ENCODE measurements at places on chromosomes 1 and 21. TPM values are rescaled to one million over a fixed set of nuclear protein-coding genes. Genes with fewer than 3 reads are reported as not detected.

RUNX3 gene
- 4.6 TPM for total RNA-seq

CLCNKA gene
- total RNA-seq = not detected

PERM1 gene
- total RNA-seq = not detected

ATP13A2 gene
- total RNA-seq = 98.5 TPM

LGR6 gene
- total RNA-seq = 0.14 TPM

VSIG8 gene
- 0.05 TPM for total RNA-seq

CYP4A11 gene
- not detected for total RNA-seq

BRINP3 gene
- total RNA-seq = not detected

OR14A16 gene
- not detected for total RNA-seq

CD52 gene
- not detected for total RNA-seq

RIMKLA gene
- not detected for total RNA-seq

DSCAM gene
- 0.14 TPM for total RNA-seq

IL24 gene
- total RNA-seq = 0.35 TPM

NTMT2 gene
- not detected for total RNA-seq

VHLL gene
- total RNA-seq = not detected

FGR gene
- total RNA-seq = not detected

PAQR7 gene
- 37.0 TPM for total RNA-seq

CD84 gene
- total RNA-seq = not detected

ANGPTL3 gene
- not detected for total RNA-seq

SMIM1 gene
- total RNA-seq = 0.79 TPM

CASQ1 gene
- total RNA-seq = not detected

CEP170 gene
- 23.1 TPM for total RNA-seq

UMODL1 gene
- total RNA-seq = not detected

IFNAR2 gene
- 7.3 TPM for total RNA-seq

IVL gene
- total RNA-seq = 60.1 TPM

RGS16 gene
- 0.74 TPM for total RNA-seq

C1orf94 gene
- total RNA-seq = not detected

ASCL5 gene
- total RNA-seq = not detected

LCK gene
- 2.5 TPM for total RNA-seq

CYP4Z1 gene
- total RNA-seq = not detected

LYPD8 gene
- total RNA-seq = not detected

CD5L gene
- total RNA-seq = not detected

LDLRAD2 gene
- not detected for total RNA-seq

SCAF4 gene
- total RNA-seq = 10.6 TPM

NBPF4 gene
- not detected for total RNA-seq

Data from airway epithelial cell (primary cell).